Amniotic stem cell (primary cell): ENCODE measurements at places on chromosomes 4 and X.

DNA sequence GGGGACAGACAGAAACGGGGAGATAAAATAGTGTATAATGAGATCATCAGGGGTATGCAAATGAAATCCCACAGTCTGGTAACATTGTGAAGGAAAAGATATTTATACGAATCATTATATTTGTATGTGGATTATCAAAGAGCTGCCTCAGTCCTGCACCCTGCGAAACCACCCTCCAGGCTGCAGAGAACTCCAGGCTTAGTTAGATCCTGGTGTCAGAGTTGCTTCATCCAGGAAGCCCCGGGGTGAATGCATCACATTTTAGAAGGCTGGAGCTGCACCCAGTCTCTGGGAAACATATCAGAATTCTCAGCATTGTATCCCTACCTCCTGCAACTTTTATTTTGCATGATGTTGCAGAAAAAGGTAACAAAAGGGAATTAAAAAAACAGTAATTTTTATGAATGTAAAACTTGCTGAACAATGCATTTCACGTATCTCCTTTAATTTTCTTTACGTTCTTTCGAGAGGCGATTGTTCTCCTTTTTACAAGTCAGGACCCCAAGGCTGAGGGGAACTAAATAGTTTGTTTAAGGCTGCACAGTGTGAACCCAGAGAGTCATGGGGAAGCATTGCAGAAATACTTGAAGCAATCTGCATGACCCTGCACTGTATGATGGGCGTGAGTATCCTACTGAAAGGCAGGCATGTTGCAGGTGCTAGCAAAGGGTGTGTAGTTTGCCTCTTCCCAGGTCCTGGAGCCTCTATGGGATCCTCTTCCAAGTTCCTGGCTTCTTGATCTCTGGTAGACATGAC, 299.5 kb upstream of the CLNK start:
- no peak for DNase-seq

DNA sequence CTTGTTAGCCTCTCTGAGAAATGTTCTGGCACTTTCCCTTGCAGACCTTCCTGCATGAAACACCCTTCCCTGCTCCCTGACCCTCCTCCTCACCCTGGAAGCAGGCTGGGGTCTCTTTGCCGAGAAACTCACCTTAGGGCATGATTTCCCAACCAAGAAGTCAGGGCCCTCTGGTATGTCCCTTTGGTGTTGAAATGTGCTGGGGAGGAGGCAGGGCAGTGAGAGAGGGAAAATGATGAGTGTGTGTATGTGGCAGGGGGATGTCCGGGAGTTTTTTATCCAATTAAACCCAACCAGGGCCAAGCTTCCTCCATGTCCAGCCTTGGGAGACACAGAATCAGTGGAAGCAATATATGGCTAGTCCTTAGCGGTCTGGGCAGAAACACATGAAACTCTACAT, 5.1 kb downstream of the ELF4 start:
- no peak for DNase-seq

DNA sequence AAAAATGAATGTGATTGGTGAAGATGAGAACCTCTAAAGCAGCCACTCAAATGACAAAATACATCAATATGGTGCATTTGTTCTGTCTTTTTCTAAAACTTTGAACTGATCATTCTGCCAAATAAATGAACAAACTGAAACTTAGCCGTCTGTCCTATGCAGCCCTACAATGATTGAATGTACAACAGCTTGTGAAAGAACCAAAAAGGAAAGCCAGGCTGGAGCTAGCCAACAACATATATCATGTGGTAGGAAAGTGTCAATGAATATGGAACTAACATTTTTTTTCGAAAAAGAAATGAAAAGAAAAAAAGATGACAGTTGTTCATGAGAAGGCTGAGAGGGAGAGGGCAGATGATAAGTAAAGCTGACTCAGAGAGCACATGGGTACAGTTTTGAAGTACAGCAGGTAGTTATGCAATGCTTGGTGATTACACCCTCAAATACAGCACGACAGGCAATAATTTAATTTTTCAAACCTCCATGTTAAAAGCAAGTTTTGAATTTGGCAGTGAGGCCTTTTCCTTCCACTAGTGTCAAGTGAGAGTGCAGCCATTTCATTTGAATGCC, 21.2 kb upstream of the SLC7A11 start:
- DNase-seq, result no peak

DNA sequence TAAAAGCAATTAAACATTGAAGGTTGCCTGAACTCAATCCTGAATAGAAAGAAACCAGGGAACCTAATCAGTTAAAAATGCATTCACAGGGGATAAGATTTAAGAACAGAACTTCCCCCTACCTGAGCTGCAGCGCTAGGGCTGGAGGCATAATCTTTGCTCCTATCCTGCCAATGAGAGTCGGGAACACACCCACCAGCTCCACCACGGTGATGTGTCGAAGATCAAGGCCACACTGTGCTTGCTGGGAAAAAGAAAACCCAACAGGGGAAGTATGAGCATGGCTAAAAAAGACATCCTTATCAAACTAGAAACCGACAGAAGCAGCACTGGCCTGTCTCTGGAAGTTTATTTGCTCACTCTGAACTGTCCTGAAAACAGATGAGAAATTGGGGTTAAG, 66.3 kb downstream of the SRPX start:
- no peak for DNase-seq

- DNase-seq, result no peak
Measured at GRCh38 chr4:19130866-19131265, 1109.3 kb upstream of the LCORL start.

GRCh38 chr4:158006990-158007389, 165.8 kb downstream of the GASK1B start:
- no peak for DNase-seq

GRCh38 chr4:38283724-38284123, 323.5 kb downstream of the PTTG2 start:
- no peak for DNase-seq

DNA sequence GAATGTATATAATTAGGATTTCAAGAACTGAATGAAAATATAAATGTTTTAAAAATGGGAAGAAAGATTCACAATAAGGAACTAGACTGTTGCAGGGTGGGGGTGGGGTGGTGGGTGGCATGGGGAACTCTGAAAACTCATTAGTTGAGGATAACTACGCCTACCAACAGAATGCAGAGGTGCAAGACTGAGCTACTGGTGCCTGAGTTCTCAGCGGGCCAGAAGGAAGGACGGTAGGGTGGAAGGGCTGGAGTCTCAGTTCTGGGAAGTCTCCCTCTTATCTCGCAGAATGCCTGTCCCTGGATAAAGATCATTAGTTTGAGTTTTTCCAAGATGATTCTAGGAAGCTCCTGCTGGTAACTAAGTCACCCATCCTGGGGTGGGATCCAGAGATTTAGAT, 1.3 kb upstream of the SOD3 start:
- DNase-seq, result no peak

DNA sequence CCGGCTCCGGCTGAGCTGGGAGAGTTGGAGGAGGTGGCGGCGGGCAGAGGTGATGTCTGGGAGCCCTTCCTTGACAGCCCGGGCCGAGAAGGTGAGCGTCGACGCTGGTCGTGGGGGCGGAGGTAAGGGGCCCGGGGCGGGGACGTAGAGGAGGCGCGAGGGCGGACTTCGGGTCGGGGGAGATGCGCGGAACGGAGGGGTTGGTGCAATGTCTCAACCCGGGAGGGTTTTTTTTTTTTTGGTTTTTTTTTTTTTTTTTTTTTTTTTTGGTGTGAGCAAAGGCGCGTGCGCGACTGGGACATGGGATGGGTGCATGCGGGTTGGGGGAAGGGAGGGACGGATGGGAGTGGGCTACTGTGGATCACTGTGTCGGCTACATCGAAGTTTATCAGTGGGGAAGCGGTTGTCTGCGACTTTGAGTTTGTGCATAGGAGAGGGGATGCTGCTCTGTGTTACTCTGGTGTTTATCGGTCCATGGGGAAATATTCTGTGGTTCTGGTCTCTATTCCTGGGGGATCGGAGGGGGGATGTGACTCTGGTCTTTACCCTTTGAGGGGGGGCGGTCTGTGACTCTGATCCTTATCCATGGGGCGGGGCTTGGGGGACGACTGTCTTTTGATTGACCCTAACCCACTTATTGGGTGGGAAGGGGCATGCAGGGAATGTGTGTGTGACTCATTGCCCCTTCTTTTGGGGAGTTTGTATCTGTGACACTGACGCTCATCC, 537 bp downstream of the RBM10 start:
- DNase-seq, result no peak

DNA sequence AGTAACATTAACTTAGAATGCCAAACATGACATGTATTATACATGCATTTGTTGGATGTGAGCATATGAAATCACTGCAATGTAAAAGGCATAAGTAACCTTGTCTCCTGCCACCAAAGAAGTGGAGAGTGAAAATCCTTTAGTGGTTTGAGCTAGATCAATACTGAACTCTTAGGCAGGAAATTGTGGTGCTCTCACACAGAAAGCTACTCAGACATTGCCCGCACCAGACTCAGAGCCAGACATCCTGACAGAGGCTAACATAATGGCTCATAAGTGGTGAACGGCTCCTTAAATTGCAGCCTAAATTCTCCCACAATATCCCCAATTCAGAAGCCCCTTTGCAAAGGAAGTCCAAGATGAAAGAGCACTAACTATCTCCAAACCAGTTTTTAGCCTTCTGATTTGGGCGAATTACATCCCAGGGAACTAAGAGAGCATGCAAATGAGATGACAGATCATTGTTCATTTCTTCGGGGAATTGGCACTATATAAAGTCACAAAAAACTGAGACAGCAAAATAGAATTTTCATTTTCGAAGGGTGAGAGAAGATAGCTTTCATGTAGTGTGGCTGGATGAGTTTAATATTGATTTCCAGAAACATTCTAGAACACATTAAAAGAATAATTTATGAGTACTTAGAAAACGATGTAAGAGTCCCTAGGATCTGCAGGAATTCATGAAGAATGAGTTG, 233.6 kb upstream of the RPS6KA3 start:
- DNase-seq, result no peak

DNA sequence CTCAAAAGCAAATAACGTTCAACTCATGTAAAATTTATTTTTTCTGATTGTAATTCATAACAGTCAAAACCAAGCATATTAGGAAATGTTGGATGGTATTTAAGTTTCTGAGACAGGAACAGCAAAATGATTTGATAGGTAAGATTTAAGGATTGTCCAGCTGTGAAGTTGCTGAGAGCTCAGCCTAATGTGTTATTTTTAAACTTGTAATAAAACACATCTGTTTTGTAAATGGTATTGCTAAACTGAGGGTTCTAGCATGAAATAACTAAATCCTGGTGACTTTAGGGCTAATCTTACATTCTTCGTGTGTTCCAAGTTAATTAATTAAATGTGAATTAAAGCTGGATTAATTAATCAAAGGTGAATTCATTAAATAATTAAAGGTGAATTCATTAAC, 13.3 kb downstream of the TLR10 start:
- no peak for DNase-seq

DNA sequence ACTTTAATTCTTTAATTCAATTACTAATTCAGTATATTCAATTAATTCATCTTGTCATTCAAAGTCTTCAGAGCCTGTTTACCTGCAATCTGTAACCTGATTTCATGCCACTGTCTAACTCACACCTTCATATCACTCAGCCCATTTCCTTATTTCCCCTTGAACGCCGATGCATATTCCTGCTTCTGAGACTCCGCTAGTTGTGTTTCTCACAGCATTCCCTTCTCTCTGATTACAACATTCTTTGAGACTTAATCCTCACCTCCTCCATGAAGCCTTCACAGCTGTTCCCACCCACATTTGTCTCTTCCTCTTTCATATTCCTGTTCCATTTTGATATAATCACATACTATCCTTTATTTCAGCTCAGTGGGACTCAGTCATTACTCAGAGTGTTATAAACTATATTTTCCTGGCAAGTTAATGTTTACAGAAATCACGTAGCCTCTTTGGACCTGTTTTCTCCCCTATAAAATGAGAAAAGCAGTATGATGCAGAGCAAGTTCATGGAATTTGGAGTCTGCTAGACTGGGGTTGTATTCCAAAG, 69.0 kb downstream of the MAP9 start:
- DNase-seq, result no peak

DNA sequence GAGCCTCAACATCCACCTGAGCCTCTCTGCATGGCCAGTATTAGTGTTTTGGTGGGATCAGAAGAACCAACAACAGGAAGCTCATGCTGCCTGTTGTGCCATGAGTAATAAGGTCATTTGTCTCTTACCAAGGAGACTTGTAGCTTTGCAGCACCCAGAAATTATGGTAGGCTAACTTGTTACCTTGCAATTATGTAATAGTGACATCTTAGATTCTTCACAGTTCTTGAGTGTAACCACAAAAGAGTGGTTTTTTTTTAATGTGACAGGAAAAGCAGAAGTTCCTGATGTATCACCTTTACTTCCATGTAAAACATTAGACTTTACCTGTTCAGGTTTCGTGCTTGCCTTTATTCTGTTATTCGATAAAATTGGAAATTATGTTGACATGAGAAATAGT, 263.9 kb upstream of the CXXC4 start:
- no peak for DNase-seq

DNA sequence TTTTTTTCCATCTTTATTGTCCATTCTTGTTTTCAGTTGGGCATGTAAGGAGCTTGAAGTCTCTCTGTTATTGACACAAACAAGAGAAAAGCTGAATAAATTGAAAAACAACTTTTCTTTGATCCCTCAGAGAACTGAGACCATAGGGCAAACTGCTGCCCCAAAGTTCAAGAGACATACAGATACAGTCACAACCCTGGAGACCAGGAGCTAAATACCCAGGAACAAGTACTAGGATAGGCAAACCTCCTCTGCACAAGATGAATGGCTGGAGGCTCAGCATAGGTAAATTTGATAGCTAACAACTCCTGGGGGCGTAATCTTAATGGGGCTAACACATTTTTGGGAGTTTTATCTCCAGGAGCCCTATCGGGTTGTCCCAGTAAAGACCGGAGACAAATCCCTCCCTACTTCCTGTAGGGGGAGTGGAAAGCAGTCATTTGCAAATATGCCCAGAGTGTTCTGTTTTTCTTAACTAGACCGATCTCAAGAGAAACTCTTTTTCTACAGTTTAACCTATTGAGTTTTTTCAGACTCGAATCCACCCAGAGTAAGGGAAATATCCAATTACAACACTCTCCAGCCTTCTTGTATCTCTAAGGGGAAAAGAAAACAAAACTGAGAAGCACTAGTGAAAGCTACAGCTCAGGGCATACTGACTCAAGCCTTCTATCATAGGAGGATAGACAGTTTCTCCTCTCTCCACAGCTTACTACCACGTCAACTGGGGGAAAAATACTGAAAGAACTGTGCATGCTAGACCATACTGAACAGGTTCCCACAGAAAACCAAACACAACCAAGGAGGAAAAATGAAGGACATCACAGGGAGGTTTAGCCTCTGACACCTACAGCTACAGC, 23.1 kb downstream of the MAGEA8 start:
- DNase-seq, result no peak

- DNase-seq, result no peak
Measured at GRCh38 chr4:169098054-169098497, 88.0 kb upstream of the CBR4 start.

GRCh38 chrX:38618180-38618579, 56.8 kb downstream of the TSPAN7 start:
- no peak for DNase-seq
